DND-41 (cell line): ENCODE measurements at places on chromosomes 7 and 10.

- no peak for DNase-seq
These were observed 1.7 kb upstream of the HMX2 start for GRCh38 chr10:123146013-123146893.

GRCh38 chr10:98920807-98921206 is 314.8 kb downstream of the HPSE2 start:
- no peak for DNase-seq

DNA sequence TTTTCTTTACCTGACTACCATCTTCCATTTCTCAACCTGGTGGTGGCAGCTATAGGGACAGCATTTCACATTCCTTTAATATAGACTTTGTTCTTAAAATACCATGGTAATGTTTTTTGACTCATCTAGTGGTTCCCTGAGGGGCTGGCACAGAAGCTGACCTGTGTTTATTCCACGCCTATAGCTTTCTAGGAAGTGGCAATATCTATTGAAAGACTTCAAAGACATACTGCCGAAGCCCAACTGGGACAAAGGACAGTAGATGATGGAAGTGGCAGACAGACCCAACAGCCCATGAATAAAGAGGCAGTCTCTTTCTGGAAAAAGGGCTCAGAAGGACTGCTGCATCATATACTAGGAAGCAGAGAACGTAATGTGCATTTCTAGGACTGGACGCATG is 11.2 kb downstream of the SUN3 start:
- no peak for DNase-seq

DNA sequence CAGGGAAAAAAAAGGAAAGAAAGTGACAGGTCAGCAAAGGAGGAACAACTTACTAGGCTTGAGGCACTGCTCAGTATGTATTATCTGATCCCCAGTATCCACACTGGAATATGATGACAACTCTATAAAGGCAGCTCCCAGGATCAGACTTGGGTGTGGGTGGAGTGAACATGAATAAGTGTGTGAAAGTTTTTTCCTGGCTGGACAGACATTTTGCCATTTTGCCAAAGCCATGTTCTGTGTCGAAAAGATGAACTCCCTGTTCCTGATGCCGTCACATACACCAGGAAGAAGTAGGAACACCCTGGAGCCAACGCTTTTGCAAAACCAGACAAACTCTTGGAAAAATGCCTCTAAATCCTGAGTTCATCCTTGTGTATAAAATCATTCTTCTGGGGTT is 143.2 kb upstream of the MEOX2 start:
- DNase-seq: no peak

DNA sequence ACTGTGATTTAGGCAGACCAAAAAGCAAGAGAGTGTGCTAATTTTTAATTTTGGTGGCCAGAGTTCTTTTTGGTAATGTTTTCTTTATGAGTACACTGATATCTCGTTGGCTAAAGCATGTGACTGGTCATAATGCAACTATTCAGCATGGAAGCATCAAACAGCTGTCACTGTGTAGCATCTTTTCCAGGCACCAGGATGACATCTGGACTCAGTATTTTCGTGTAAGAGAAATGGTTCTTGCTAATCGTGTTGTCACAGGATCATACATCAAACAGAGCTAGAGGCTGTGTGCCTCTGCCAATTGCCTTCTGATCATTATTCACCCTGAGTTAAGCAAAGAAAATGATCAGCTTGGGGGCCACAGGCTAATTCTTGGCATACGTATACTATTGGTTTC is 118.9 kb downstream of the SND1 start:
- no peak for DNase-seq

- DNase-seq: no peak
These were observed 603.8 kb upstream of the LRRTM3 start for GRCh38 chr10:66321723-66322665.

DNA sequence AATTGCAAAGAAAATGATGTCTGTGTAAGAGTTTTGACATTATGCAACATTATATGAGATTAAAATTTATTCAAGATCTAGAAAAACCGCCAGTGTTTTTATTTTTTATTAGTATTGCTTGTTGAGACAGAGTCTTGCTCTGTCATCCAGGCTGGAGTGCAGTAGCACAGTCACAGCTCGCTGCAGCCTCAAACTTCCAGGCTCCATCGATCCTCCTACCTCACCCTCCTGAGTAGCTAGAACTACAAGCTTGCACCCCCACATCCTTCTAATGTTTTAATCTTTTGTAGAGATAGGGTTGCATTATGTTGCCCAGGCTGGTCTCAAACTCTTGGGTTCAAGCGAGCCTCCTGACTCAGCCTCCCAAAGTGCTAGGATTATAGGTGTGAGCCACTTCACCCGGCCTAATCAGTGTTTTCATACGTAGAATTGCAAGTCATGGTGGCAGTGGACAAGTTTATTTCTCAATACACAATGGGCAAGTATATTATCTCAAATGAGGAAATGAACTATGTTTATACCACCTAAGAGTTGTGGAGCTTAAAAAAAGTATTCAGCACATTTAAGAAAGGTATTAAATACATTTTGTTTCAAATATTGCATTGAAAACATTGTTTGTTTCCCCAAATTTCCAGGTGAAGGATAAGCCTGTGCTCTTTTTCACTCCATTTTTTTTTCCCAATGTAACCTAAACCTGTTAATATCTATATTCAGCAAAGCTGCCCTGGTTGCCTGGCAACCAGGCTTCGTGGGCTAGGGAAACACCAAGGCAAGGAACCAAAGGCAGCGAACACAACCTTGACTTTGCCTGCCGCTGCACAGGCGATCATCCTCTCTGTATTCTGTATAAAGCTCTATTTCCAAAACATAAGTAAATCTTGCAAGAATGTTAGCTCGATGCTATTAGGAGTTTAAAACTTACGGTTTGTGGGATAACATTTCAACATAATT is 163.9 kb downstream of the CACNB2 start:
- DNase-seq: no peak

DNA sequence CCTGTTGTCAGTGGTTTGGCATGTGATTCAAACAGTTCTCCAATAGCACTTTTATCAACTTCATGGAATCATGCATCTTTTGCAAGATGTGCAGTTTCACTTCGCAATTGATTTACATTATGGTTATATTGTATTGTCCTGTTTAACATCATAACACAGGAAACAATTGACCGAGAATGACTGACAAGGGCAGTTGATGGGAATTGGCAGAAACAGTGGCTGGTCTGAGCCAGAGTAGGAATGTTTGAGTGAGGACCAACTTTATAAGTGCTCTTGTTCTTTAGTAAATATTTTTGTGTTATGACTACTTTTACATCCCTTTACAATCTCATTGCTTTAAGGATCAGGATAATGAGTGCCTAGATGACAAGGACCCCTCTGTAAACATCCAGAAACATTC is 2.2 kb downstream of the KLHL7 start:
- DNase-seq: no peak

DNA sequence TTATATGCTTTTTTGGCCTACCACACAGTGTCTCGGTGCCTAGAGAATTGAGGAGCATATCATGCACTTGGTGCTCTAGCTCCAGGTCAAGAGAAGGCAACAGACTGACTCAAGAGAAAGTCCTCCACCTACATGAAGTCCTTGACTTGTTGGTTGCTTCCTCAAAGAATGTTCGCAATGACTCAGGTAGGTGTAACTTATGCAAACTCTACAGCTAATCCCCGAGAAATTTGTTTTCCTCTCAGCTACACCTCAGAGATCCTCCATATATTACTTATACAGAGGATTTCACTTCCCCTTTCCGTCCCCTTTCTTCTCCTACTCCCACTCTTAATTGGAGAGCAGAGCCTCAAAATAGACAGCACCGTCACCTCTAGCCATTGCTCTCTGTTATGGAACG is 1013.1 kb downstream of the KCNMA1 start:
- no peak for DNase-seq

DNA sequence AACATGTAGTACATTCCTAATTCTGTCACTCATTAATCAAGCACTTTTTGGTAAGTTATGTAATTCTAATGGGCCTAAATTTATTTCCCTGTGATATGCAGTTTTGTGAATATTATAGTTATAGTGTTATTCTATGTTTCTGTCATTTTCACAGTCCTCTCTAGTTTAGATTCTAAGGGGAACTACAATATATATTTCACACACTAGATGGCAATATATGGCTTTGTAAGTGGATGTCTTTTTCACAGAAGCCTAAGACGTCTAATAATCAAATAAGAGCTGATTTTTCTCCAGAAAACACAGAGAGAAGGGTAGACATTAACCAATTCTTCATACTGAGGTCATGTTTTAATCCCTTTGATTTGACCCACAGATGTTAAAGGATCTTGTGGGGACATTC is 18.0 kb downstream of the RNLS start:
- DNase-seq: no peak

DNA sequence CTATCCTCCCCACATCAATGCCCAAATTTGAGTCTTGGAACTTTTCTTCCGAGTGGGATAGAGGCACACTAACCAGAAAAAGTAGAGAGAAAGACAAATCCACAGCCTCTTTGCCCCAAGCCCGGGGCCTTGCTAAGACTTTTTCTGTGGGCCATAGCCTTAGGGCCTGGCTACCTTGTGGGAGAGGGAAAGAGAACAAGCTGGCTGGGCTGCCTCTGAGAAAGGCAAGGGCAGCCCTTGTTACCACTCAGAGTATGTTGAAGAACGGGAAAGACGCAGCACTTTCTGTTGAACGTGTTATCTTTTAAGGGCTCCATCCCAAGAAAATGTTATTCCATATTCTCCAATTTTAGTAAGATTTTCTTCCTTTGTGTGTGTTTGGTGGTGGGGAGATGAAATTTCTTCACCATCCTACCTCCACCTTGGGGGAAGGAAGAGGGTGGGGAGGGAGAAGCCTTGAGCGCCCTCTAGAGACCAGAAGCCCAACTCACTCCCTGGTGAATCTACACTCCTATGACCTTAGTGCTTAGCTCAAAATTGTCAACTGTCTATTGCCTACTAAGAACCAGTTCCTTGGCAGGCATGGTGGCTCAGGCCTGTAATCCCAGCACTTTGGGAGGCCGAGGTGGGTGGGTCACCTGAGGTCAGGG is 3.9 kb upstream of the NRF1 start:
- DNase-seq: peak; percentile 50

- DNase-seq: no peak
These were observed 36.9 kb upstream of the GOLGA7B start for GRCh38 chr10:97812696-97813095.

DNA sequence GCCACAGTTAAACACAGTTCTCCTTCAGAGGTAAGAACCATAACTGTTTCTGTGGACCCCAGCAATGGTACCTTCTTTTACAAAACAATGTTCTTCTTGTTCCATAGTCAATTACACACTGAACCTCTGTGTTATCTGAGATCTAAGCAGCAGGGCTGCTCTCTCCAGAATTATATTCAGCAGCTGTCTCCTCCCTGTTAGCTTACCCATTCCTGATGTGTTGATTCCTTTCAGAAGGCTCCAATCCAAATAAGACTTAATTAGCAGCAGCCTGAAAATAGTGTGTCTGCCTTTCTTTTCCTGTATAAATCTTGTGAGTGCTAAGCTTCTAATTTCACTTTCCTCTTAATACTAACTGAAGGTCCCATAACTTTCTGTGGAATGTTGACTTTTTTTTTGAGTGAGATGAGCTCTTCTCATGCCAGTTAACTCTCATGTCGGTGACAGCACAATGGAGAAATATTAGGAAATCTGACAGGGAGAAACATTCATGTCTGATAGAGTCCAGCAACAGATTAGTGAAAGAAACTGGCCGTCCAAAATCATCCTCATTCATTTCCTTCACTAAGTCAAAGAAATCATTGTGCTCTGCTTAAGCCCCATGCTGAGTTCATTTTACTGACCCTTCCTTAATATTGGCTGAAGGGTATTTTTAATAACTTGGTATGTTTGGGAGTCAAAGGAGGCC is 226.5 kb downstream of the PRKG1 start:
- no peak for DNase-seq

DNA sequence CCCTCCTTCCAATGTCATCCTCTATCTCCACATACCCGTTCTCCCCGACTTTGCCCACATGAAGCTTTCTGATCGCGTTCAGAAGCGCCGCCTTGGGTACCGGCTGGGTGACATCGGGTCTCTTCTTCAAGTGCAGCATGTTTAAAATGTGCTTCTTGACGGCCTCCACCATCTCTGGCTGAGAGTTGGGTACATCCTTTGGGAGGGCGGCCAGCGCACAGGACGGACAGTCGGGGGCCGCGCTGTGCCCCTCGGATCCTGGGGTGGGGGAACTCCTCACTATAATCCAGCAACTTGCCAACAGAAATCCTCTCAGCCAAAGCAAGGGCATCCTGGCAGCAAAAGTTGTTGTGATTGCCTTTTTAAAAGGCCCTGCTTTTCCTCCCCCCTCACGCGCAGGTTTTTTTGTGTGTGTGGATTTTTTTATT is 2.8 kb downstream of the INHBA start:
- DNase-seq: no peak

DNA sequence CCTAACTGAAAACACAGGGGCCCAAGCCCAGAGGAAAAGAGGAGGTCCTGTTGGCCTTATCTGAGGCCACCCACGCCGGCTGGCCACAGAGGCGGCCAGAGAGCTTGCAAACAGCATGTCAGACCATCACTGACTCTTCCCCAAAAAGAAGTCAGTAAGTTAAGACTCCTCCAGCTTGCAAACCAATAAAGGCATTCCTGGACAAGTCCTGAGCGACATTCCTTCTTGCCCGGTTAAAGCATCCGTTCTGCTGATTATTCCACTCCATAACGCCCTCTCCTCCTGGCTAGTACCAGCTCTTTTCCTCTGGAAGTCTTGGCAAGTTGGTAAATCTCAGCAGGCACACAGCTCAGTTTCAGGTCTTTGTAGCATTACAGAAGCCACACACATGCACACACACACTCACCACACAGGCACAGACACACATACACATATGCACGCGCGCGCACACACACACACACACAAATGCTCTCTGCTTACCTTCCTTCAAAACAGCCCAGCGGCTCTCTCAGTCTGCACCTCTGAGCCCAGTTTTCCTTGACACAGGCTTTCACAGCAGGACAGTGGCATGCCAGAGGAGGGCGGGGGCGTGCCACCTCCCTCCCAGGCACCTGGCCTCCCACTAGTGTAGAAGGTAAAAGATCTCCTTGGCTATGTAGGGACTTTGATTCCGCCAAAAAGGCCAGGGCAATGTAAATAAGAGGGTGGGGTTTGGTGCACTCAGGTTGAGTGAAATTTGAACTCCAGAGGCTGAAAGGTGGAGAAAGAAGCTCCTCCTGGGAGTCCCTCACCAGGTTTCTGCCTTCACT is 201.4 kb downstream of the TNS3 start:
- no peak for DNase-seq

- no peak for DNase-seq
These were observed 348.3 kb downstream of the GPR158 start for GRCh38 chr10:25522946-25523608.

GRCh38 chr10:122441961-122442360 is 12.5 kb upstream of the ARMS2 start:
- no peak for DNase-seq

DNA sequence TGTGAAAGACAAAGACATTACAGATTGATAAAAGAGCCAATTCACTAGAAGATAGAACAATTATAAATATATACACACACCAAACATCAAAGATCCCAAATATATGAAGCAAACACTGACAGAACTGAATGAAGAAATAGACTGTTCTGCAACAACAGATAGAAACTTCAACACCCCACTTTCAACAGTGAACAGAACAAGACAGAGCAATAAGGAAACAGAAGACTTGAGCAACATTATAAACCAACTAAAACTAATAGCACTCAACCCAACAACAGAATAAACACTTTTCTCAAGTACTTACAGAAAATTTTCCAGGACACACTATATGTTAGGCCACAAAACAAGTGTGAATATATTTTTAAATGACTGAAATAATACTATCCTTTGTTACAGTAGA is 10.9 kb downstream of the CDCA7L start:
- no peak for DNase-seq
